ENCODE measurements at places on chromosomes 4 and X. TPM values are rescaled to one million over a fixed set of nuclear protein-coding genes. Genes with fewer than 3 reads are reported as not detected.

DNA sequence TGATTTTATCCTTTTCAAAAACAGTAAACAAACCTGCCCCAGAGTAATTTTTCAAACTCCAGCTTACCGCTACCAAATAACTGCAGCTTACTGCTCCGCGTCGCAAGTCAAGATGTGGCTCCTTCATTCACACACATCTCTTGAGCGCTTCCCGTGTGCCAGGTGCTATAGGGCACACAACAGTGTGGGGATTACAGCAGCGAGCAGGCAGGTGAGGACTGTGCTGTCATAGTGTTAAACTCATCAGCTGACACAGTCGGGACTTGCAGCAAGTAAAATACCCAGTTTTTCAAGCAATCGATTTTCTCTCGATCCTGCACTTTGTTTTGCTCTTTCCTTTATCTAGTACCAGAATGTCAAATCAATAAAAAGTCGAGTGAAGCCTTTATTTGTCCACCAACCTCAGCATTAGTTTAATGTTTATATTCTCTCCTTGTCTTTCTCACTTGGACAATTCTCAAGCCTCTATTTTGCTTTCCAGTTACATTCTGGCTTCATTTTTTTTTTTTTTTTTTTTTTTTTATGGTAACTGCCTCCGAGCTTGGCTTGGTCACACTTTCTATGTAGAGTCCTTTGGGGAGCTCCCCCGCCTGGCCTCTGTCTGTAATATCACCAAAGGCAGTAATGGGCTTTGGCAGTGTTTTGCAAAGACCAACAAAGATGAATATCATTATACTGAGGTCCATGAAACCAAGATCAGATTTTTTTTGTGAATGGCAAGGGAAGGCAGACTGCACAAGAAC is 8.3 kb upstream of the ASB5 start:
- peak; percentile 76 for DNase-seq

- peak; percentile 27 for DNase-seq
Observed at GRCh38 chr4:73309211-73309610, 50.6 kb upstream of the ANKRD17 start.

GRCh38 chrX:134647477-134647877 is 10.8 kb downstream of the PLAC1 start:
- no peak for DNase-seq

- DNase-seq, result no peak
Observed at GRCh38 chrX:111372086-111372485, 39.9 kb downstream of the DCX start.

GRCh38 chr4:172232966-172233365 is 419.8 kb downstream of the GALNTL6 start:
- no peak for DNase-seq

GRCh38 chr4:118703118-118703517 is 17.9 kb downstream of the METTL14 start:
- no peak for DNase-seq

GRCh38 chr4:2828758-2829181 is 14.9 kb upstream of the ADD1 start:
- no peak for DNase-seq

DNA sequence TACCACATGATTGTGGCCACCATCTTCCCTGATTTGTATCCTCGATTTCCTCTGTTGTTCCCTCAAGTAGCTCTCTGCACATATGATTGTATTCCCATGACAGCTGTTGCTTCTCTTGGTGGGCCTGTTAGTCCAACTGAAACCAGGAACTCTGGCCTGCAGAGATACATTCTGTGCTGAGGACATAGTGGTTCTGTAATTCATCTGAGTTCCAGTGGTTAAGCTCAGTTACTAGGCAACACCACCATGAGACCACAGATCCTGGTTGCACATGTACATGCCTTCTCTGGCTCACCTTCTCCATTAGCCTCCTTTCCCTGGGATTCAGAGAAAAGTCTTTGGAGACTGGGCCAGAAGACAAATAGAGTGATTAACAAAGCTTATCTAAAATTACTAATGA is 172.1 kb upstream of the SLC7A11 start:
- DNase-seq, result no peak

Gene FAT4
- total RNA-seq, result 44.9 TPM

GRCh38 chr4:140799686-140800225 is 43.6 kb upstream of the TBC1D9 start:
- DNase-seq, result no peak

DNA sequence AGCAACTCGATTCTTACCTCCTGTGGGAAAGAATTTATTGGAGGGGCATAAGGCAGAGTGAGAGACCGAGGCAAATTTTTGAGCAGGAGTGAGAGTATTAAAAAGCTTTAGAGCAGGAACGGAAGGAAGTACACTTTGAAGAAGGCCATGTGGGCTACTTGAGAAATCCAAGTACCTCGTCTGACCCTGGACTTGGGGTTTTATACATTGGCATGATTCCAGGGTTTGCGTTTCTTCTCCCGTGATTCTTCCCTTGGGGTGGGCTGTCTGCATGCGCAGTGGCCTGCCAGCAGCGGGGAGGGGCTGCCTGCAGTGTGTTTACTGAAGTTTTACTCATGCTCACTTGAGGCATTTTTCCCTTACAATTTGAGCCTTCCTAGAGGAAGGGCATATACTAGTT is 3.4 kb downstream of the GALNT7 start:
- DNase-seq, result no peak

Gene MXRA5
- 45.4 TPM for total RNA-seq

GRCh38 chrX:10095698-10096432 is 60.9 kb upstream of the CLCN4 start:
- DNase-seq, result no peak

Gene UCP1
- not detected for total RNA-seq

DNA sequence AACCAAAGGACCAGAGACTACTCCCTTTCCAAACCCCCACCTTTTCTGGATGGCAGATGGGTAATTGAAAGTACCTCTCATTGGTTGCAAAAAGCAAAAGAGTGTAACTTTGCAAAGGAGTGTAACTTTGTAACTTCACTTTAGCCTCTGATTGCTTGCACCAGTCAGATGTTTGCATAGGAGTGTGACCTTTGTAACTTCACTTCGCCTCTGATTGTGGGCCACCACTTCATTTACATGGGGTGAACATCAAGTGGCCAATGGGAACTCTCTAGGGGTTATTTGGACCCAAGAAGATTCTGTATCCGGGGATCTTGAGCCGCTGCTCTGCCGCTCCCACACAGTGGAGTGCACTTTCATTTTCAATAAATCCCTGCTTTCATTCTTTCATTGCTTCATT is 9.9 kb upstream of the SLC25A43 start:
- DNase-seq, result peak; percentile 8

- no peak for DNase-seq
Observed at GRCh38 chrX:6095469-6095868, 133.2 kb downstream of the NLGN4X start.

Gene NPNT
- under 0.01 TPM for total RNA-seq

GRCh38 chr4:83473423-83473822 is 11.5 kb downstream of the ABRAXAS1 start:
- no peak for DNase-seq

Gene EGFL6
- total RNA-seq, result 0.32 TPM

DNA sequence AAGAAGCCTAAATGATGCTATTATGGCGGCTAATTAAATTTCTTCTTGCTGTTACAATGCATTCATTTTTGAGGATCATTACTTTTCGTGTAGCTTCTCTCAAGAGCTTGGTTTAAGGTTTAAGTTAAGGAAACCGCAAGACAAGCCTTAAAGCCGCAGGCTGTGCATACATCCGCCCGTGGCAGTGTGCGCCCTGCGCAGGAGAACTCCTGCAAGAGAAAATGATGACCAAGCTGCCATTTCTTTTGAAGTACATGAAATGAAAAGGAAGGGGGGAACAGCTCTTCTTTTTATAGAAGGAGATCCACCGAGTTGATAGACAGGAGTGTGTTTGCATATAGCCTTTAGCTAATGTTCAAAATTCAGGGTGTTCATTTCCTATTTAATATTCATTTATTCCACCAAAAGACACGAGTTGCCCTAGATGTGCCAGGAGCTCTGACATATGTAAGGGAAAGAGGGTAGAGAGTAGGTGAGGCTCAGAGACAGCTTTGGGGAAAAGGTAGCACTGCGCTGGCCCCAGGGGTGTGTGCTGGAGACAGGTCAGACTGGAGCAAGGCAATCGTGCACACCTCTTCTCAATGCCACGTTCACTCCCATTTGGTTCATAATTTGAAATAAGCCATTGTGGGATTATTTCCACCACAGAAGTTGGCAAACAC is 112.1 kb upstream of the LDB2 start:
- no peak for DNase-seq

- DNase-seq, result no peak
Observed at GRCh38 chr4:6524436-6524835, 50.6 kb upstream of the MAN2B2 start.

DNA sequence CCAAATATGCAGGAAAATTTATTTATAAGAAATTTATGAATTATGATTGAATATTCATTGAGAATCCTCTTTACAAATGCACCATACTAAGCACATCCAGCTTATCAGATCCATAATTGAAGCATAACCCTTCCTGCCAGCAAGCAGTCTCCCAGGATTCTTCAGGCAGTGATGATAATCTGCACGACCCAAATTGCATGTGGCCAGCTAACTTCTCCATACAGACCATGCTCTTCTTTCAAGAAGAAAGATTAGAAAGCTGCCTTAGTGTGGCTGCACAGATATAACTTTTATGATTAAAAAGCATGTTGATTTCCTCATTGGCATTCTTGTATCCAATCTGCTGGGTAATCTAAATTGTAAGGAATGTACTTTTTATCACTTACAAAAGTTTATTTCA is 3.3 kb upstream of the CBR4 start:
- DNase-seq, result no peak

- DNase-seq, result no peak
Observed at GRCh38 chr4:98026362-98026761, 116.9 kb downstream of the STPG2 start.

- no peak for DNase-seq
Observed at GRCh38 chr4:47863486-47863885, 25.6 kb upstream of the CORIN start.
